ENCODE measurements at places on chromosomes 13 and 19.

DNA sequence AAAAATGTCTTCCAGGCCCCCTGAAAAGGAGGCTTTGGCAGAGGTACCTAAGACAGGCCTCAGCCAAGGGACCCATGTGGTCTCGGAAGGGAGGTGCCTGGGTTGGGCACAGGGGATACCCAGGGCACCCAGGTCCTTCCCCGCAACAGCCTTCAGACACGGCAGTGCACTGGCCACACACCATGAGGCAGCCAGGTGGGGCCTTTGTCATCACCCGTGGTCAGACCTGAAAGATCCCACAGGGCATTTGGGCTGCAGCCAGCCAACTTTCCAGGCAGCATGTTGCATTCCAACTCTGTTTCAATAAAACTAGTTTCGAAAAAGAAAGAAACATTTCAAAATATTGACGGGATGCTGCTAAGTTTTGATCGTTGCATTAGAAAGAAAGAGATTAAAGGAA is 4.7 kb upstream of the TUBGCP3 start:
- H3K36me3 ChIP-seq: no peaks in the 10 kb centered on the region
- no peak overlapping the region for H3K4me3 ChIP-seq
- DNase-seq: no peak
- H3K27me3 ChIP-seq: no peaks in the 10 kb centered on the region
- H3K4me1 ChIP-seq: peaks cover 11% of the 10 kb centered on the region

- H3K4me1 ChIP-seq: no peaks in the 10 kb centered on the region
- H3K27me3 ChIP-seq: no peaks in the 10 kb centered on the region
- no peak for DNase-seq
Observed at GRCh38 chr19:39276740-39277139, 8.5 kb downstream of the IFNL2 start.

GRCh38 chr13:86986448-86986847 is 684.7 kb upstream of the SLITRK5 start:
- DNase-seq: no peak
- H3K4me1 ChIP-seq: no peaks in the 10 kb centered on the region
- no peaks in the 10 kb centered on the region for H3K27me3 ChIP-seq
- no peaks in the 10 kb centered on the region for H3K36me3 ChIP-seq
- no peak overlapping the region for H3K27ac ChIP-seq

- H3K27me3 ChIP-seq: no peaks in the 10 kb centered on the region
- no peaks in the 10 kb centered on the region for H3K36me3 ChIP-seq
- no peak overlapping the region for H3K4me3 ChIP-seq
- H3K4me1 ChIP-seq: no peaks in the 10 kb centered on the region
Observed at GRCh38 chr13:58434943-58435342, 803.4 kb downstream of the PCDH17 start.

DNA sequence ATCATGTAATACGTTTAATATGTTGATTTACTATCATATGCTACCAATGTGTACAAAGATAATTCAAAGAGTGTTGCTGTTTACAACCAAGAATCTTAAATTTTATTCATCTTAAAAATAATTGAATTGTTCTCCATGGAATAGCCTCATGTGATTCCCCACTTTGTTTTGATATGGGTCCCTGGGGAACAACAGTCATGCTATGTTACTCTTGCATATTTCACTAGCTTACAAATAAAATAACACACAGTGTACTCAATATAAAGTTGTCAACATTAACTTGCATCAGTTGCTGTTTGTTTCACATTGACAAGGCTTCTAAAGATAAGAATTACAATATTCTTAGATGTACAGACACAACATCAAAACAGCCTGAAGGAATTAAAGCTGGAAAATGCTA is 2.3 kb downstream of the ENOX1 start:
- DNase-seq: no peak
- no peaks in the 10 kb centered on the region for H3K27me3 ChIP-seq
- no peak overlapping the region for H3K4me3 ChIP-seq
- H3K36me3 ChIP-seq: no peaks in the 10 kb centered on the region
- no peak overlapping the region for H3K27ac ChIP-seq

- no peaks in the 10 kb centered on the region for H3K36me3 ChIP-seq
- DNase-seq: no peak
- peak overlapping the region; percentile 69 for H3K4me3 ChIP-seq
Observed at GRCh38 chr19:58450856-58451357, 515 bp upstream of the ZNF324B start.

- no peak overlapping the region for H3K4me3 ChIP-seq
- DNase-seq: no peak
- H3K27ac ChIP-seq: no peak overlapping the region
- no peaks in the 10 kb centered on the region for H3K36me3 ChIP-seq
- no peaks in the 10 kb centered on the region for H3K27me3 ChIP-seq
- no peaks in the 10 kb centered on the region for H3K4me1 ChIP-seq
Observed at GRCh38 chr19:31952693-31953092, 392.7 kb upstream of the ZNF507 start.

GRCh38 chr13:108915095-108915633 is 285.8 kb downstream of the MYO16 start:
- no peaks in the 10 kb centered on the region for H3K27me3 ChIP-seq
- no peak overlapping the region for H3K27ac ChIP-seq
- no peaks in the 10 kb centered on the region for H3K36me3 ChIP-seq
- peaks cover 16% of the 10 kb centered on the region for H3K4me1 ChIP-seq

DNA sequence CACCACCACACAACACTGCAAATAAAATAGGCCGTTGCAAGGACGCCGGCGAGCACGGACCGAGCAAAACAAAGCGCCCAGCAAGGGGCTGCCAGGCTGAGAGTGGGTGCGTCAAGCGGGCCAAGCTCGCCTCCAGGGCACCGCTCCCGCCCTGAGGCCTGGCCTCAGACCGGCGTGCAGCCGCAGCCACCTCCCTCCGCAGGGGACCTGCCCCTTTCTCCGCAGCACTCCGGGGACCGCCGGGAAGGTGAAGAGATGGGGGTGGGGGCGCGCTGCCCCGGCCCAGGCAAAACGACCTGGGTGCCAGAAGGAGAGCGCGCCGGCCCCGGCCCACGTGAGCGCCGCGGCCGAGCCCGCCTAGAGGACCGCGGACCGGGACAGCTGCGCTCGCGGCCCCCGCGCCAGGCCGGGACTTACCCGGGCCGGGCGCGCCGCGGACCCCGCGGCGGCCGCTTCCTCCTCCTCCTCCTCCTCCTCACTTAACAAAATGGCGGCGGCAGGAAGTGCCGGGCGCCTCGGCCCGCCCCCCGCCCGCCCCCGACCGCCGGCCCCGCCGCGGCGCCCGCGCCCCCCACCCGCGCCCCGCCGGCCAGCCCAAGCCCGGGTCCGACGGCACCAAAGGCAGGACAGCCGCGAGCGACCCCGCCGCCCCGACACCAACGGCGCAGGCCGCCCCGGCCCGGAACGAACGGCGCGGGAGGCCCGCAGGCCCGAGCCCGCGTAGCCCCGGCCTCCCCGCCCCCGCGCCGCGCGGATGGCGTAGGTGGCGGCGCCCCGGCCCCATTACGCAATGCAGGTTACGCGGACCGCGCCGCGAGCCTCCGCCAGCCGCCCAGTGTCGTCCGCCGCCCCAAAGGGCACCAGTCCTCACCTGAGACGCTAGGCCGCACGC is 674 bp downstream of the BRD4 start:
- peak; percentile 66 for DNase-seq
- H3K27ac ChIP-seq: peak overlapping the region; percentile 90
- no peaks in the 10 kb centered on the region for H3K36me3 ChIP-seq
- peak overlapping the region; percentile 87 for H3K4me3 ChIP-seq

DNA sequence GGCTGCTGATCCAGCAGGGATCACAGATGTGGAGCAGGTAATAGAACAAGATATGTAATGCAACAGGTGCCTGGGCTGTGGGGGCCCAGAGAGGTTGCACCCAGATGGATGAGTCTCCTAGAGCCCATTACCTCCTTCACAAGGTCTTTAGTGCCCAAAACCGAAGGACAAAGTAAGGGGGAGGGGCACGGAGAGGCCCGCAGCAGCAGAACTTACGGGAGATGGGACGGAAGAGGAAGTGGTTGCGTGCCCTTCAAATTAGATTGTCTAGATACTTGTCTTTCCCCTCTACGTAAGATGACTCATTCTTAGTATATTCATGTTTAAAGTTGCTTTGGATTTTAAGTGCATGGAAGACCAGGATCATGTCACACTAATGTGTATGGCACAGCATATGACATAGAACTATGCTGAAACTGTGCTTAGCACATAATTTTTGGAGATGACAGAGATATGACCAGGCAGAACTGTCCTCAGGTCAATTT is 5.7 kb upstream of the MRPS31 start:
- H3K27ac ChIP-seq: peak overlapping the region; percentile 72
- H3K4me1 ChIP-seq: peaks cover 30% of the 10 kb centered on the region
- H3K4me3 ChIP-seq: peak overlapping the region; percentile 40

DNA sequence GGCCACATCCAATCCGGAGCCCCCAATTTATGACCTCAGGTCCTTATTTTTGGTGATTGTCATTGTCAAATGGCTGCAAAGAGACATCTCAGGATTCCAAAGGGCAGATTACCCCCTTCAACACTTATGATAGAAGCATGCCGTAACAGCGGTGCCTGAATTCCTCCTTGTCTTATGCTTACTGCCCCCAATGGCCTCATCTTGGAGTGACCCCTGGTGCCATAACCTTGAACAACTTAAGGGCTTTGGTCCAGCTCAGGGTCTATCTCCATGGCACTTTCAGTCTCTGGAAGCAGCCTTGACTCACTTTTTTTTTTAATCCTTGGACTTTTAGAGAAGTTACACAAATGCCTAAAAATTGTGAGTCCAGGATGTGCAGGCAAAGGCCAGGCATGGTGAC is 171.6 kb upstream of the ZNF507 start:
- no peaks in the 10 kb centered on the region for H3K36me3 ChIP-seq
- no peaks in the 10 kb centered on the region for H3K27me3 ChIP-seq
- no peak for DNase-seq

GRCh38 chr13:28410096-28410495 is 84.8 kb downstream of the FLT1 start:
- H3K4me3 ChIP-seq: no peak overlapping the region
- no peak for DNase-seq
- H3K27ac ChIP-seq: no peak overlapping the region
- H3K36me3 ChIP-seq: no peaks in the 10 kb centered on the region

DNA sequence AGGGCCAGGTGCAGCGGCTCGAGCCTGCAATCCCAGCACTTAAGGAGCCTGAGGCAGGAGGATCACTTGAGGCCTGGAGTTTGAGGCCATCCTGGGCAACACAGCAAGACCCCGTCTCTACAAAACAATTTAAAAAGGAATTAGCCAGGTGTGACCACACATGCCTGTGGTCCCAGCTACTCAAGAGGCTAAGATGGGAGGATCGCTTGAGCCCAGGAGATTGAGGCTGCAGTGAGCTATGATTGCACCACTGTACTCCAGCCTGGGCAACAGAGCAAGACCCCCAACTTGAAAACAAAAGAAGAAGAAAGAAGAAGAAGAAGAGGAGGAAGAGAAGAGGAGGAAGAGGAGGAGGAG is 47.7 kb downstream of the LATS2 start:
- H3K36me3 ChIP-seq: no peaks in the 10 kb centered on the region
- DNase-seq: no peak
- H3K4me1 ChIP-seq: no peaks in the 10 kb centered on the region
- no peak overlapping the region for H3K4me3 ChIP-seq
- H3K27ac ChIP-seq: no peak overlapping the region

DNA sequence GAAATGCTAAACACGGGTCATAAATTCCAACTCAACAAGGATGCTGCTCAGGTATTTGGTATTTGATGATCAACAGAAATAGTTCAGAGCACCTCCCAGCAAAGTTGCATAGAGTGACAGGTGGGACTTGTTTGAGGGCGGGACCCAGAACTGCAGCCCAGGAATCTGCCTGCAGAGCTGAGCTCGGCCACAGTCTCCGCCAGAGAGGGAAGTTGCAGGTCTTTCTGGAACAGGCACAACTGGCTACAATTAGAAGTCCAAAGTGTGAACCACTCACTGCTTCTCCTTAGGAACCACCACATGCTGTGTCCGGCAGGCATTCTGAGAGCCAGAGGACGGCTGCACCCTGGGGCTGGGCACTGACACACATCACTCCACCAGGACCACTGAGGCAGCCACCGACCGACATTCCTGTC is 1.1 kb downstream of the SLC15A1 start:
- H3K27ac ChIP-seq: no peak overlapping the region
- no peak for DNase-seq
- no peak overlapping the region for H3K4me3 ChIP-seq
- H3K36me3 ChIP-seq: no peaks in the 10 kb centered on the region
- no peaks in the 10 kb centered on the region for H3K4me1 ChIP-seq

GRCh38 chr19:52190487-52191293 is 838 bp downstream of the PPP2R1A start:
- DNase-seq: no peak
- H3K36me3 ChIP-seq: peaks cover 22% of the 10 kb centered on the region
- H3K27me3 ChIP-seq: no peaks in the 10 kb centered on the region
- H3K4me1 ChIP-seq: peaks cover 58% of the 10 kb centered on the region
- H3K27ac ChIP-seq: peak overlapping the region; percentile 93

Data from CD4-positive, alpha-beta memory T cell (primary cell).